Activated CD4-positive, alpha-beta T cell treated with anti-CD3 and anti-CD28 coated beads, Interleukin-2, amount 10 ng/mL, durations not matched to agents 24 days and 14 days (primary cell): ENCODE measurements at places on chromosomes 1 and 21. TPM values are rescaled to one million over a fixed set of nuclear protein-coding genes. Genes with fewer than 3 reads are reported as not detected.
A peak's percentile ranks its signal among the peaks of the same experiment; 100 is the strongest.

DNA sequence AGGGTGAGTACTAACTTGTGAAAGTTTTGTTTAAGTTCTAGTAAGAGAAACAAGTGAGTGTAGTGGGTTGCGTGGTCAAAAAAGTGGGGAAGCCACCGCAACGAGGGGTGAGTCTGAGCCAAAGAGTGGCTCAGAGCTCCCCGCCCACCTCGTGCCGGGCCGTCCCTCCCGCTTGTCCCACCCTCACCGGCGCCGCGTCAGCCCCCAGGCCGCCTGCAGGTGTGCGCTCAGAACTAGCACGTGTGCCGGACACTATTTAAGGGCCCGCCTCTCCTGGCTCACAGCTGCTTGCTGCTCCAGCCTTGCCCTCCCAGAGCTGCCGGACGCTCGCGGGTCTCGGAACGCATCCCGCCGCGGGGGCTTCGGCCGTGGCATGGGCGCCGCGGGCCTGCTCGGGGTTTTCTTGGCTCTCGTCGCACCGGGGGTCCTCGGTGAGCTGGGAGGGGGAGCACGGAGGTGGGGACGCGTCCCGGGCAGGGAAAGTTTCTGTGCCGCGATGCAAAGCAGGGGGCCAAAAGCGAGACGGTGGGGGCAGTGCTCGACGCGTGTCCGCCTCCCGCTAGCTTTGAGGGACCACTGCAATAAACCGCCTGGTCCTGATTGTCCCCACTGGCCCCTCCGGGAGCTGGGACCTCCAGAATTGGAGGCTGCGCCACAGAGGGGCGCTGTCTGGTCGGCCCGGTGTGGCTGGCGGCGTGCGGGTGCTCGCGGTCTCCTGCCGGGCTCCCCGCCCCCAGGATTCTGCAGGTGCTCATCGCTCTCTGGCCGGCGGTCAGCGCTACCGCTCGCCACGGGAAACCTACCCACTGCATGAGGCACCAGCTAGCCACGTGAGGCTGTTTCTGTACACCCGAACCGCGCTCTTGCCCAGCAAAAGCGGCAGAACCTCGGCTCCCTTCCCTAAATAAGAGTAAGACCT is at the start of gene CR2:
TSS of gene CR2 (plus strand) at position 283 of the 919 bp plus-strand sequence. CDS start at position 374, 91 bp downstream.
- peak; percentile 69 for DNase-seq

GRCh38 chr1:231931846-231932454 is 305.4 kb downstream of the DISC1 start:
- peak; percentile 68 for DNase-seq

DNA sequence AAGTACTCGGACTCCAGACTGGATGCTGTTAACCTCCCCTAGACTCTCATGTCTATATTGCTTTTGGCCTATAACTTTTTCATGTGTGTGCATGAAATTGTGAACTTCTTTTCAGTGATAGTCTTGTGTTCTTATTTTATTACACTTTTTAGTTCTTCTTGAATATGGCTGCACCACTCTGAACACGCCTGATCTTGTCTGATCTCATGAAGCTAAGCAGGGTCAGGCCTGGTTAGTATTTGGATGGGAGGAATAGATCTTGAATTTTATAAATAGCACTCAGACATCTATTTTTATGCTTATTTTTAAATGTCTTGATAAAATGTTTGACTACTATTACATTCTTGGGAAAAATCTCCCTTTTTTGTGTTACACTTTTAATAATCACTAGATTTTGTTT is 22.4 kb downstream of the TCP10L start:
- DNase-seq = no peak

- DNase-seq = peak; percentile 92
Observed at GRCh38 chr1:235648954-235649367, 623 bp downstream of the GNG4 start.

- DNase-seq = no peak
Observed at GRCh38 chr1:10697621-10698160, 98.8 kb downstream of the CASZ1 start.

- no peak for DNase-seq
Observed at GRCh38 chr1:66373157-66373591, 160.8 kb upstream of the SGIP1 start.

- no peak for DNase-seq
Observed at GRCh38 chr21:29155118-29155932, 24.9 kb downstream of the MAP3K7CL start.

SDE2 gene
- total RNA-seq = 26.9 and 27.1 TPM in 2 replicates

ATP1A4 gene
- not detected in 2 replicates for total RNA-seq

RNU1-4 gene
- total RNA-seq = 1,962 and 2,189 TPM in 2 replicates

OR4F16 gene
- total RNA-seq = not detected in 2 replicates
